Stimulated activated CD4-positive, alpha-beta T cell treated with anti-CD3 and anti-CD28 coated beads, Interleukin-2, amount 100 ng/mL, for 24 hours (primary cell): ENCODE measurements at places on chromosomes 11 and 22.

GRCh38 chr11:106632283-106632682 is 386.0 kb downstream of the GUCY1A2 start:
- no peak for DNase-seq

DNA sequence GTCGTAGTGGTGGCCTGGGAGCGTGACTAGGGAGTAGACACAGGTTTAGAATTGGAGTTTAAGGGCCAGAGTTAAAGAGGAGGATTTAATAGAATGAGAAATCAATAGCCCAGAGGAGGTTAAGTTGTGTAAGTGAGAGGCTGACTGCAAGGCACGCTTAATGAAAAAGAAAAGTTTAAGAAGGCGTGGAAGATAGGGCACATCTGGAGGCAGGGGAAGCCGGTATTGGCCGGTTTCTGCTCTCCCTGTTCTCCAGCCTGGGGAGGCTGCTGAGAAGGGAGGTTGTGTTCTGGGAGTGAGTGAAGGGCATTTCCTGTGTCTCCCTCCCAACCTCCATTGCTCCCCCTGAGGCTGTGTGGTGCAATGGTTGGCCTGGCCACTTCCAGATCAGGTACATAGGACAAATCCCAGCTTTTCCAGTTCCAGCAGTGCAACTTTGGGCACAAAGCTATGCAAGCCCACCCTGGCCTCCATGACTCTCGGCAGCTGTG is 6.3 kb downstream of the GRIK4 start:
- no peak for DNase-seq

DNA sequence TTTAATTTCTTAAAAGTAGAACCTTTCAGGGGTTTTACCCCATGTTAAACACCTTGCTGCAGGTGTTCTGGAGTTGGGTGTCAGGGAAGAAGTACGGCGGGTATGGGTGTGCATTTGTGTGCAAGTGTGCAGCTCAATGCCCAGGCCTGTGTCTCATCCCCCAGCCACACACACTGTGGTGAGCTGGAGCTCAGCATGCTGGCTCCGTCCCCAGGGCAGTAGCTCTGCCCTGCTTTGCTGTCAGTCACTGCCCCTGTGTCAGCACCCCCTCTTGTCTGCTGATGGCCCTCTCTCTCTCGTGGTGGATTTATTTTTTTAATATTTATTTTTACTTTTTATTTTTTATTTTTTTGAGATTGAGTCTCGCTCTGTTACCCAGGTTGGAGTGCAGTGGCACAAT is 35.8 kb upstream of the MYO18B start:
- no peak for DNase-seq

- no peak for DNase-seq
Observed at GRCh38 chr11:19869466-19869865, 156.8 kb downstream of the NAV2 start.

DNA sequence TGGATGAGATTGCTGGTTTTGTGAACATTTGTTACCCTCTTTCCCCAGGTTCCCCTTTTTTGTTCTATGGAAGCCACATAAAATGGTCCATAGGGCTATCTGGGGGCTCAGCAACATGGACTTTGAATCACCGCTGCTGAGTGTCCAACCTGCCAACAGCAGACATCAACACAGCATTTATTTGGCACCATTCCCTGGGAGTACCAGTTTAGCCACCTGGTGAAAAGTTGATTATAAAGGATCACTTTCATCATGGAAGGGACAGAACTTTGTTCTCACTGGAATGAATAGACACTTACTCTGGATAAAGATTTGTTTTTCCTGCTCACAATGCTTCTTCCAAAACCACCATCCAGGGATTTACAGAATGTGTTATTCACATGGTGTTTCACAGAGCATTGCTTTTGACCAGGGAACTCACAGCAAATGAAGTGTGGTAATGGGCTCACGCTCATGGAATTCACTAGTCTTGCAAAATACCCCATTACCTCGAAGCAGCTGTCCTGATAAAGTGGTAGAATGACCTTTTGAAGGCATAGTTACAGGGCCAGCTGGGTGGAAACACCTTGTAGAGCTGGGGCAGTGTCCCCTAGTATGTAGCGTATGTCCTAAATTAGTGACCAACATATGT is 43.9 kb downstream of the ADM start:
- no peak for DNase-seq

DNA sequence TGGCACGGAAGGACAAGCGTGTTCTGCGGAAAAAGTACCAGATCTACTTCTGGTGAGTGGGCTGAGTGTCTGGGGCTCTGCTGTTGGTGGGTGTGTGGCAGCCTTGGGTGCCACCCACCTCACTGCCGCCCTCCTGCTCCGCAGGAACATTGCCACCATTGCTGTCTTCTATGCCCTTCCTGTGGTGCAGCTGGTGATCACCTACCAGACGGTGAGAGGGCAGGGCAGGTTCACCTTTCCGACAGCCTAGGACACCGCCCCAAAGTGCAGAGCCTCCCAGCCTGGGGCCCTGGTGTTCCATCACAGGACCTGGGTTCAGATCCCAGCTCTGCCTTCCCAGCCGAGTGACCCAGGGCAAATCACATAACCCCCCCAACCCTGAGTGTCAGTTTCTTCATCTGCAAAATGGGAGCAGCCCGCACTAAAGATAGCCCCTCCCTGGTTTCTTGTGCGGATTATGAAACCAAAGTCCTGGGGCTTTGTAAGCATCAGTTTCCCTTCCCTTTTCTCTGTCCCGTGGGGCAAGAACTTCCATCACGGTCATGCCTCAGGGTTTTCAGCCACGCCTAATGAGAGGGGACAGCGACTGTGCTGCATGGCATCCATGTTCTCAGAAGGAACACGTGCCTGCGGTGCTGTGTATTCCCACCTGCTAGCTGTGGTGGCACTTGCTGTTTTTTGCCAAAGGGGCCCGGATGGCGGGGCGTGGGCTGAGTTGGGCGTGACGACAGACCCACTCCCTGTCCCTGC is 9.8 kb upstream of the TAGLN start:
- no peak for DNase-seq

DNA sequence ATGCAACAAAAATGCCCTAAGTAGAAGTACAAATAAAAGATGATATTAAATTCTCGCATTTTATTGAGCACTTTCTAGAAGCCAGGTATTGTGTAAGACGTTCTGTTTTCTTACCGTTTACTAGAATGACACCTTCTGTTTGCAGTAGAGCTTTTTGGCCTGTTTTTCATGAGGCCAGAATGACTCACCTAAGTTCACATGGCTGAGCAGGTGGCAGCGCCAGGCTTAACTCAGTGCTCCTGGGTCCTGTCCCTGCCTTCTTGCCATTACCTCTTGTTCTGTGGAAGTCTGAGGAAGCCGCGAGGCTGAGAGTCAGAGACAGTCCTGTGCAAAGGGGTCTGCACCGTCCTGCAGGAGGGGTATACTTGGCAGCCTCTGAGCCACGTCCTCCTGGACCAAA is 113.8 kb downstream of the ATXN10 start:
- DNase-seq: no peak

- DNase-seq: no peak
Observed at GRCh38 chr11:2223153-2223794, 47.1 kb downstream of the ASCL2 start.

GRCh38 chr22:36413022-36413775 is 25.4 kb upstream of the MYH9 start:
- DNase-seq: no peak

DNA sequence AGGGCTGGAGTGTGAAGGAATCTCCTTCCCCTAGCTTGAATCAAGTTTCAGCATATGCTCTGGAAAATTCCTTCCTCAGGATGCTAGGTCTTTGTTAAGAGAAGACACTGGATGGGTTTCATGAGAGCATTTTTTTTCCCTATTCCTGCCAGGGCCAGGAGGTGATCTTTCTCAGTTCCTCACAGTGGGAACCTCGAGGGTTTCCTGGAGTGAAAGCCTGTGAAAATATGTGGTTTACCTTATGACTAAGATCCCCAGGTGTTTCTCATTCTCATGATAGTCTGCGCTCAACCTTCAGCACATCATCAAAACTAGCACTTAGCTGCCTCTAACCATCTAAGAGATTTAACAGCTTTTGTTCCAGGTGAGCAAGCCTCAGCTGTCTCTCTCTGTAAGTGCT is 985.3 kb upstream of the FAT3 start:
- no peak for DNase-seq

GRCh38 chr11:76738618-76739240 is 44.4 kb upstream of the TSKU start:
- no peak for DNase-seq

GRCh38 chr11:92588393-92588792 is 363.8 kb downstream of the FAT3 start:
- DNase-seq: no peak

DNA sequence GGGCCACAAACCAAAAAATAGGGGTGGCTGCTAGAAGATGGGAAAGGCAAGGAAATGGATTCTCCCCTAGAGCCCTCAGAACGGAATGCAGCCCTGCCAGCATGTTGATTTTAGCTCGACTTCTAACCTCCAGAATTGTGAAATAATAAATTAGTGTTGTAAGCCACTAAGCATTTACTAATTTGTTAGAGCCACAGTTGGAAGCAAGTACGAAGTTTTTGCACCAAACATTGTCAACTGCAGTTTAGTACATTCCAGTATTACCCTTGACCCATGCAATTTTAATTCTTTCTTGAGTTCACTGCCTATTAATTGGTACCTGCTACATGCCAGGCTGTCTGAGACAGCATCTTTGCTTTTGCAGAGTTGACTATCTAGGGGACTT is 32.2 kb downstream of the PARVA start:
- DNase-seq: no peak
